Memory B cell (primary cell): ENCODE measurements at places on chromosomes 1 and 21.

DNA sequence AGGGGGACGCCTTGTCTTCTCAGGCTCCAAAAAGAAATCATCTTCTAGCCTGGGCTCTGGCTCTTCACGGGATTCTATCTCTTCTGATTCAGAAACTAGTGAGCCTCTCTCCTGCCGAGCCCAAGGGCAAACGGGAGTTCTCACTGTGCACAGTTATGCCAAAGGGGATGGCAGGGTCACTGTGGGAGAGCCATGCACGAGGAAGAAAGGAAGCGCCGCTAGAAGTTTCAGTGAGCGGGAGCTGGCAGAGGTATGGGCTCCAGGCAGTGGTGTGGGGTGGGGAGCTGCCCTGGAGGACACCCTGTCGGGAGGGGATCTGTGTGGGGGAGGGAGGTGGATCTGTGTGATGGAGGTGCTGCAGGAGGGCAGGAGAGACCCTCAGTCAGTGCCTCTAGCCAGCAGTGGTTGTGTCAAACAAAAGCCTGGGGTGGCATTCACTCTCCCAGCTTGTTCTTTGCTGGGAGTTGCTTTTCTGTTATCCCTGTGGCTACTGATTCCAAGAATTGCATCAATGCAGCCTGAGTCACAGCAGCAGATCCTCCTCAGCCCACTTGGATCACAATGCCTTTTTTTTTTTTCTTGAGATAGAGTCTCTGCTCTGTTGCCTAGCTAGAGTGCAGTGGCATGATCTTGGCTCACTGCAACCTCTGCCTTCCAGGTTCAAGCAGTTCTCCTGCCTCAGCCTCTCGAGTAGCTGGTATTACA is 21.8 kb downstream of the KDM4A start:
- peaks cover 16% of the 10 kb centered on the region for H3K4me1 ChIP-seq
- H3K4me3 ChIP-seq, result no peak overlapping the region
- H3K27me3 ChIP-seq, result no peaks in the 10 kb centered on the region
- H3K36me3 ChIP-seq, result peaks cover 50% of the 10 kb centered on the region
- H3K27ac ChIP-seq, result no peak overlapping the region
- DNase-seq, result no peak

- DNase-seq, result no peak
- no peaks in the 10 kb centered on the region for H3K36me3 ChIP-seq
- H3K27me3 ChIP-seq, result no peaks in the 10 kb centered on the region
- no peak overlapping the region for H3K4me3 ChIP-seq
- H3K27ac ChIP-seq, result no peak overlapping the region
These were observed 102.1 kb downstream of the TYW3 start for GRCh38 chr1:74835051-74835450.

DNA sequence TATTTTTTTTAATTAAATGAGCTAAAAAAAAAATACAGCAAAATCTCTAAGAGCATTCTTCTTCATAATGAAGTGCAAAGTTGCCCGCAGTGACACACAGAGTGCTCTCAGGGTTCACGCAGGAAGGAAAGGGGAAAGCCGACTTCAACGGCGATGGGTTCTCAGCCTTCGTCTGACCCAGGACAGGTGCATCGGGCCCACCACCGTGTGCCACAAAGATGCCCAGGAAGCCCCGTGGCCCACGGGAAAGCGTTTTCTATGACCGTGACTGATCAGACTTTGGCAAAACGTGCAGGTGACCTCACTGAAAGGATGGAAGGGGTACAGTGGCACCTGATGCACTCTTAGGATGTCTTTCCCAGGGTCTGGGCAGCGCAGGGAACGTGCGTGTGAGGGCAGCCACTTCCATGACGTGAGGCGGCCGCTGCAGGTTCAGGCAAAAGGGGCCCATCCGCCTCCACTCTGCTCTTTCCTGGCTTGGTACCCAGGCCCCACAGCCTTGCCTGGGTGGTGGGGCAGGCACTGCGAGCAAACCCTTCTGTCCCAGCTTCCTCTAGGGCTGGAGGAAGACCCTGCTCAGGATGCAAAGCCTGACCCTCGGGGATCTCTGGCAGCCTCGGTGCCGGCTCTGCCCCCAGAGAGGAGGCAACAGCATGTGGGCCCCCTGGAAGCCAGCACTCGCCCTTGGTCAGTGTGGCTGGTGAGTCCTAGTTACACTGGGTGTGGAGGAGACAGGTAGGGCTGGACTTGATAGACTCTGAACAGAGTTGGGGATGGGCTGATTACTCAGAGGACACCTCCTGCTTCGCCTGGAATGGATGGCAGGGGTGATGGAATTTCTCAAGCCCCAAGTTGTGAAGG is 8.3 kb downstream of the LRRC47 start:
- no peak for DNase-seq
- no peaks in the 10 kb centered on the region for H3K27me3 ChIP-seq
- H3K27ac ChIP-seq, result no peak overlapping the region
- H3K4me1 ChIP-seq, result peaks cover 9% of the 10 kb centered on the region

DNA sequence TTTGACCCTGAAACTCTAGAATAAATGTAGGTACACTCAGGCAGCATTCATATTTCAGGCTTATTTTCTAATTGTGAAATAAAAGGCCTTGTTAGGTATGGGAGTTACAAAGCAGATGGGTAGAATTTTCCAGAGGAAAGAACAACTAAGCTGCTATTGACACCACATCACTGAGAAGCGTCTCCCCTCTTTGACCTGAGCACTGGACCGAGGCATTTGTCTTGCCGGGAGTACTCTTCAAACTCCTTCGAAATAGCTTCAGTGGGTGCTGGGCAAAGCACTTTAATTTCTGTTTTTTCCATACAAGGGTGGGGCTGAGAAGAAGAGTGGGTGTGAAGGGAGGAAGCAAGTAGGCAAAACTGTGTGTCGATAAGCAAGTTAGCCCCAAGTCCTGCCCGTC is 36.4 kb downstream of the ABCA4 start:
- no peak for DNase-seq
- H3K27ac ChIP-seq, result no peak overlapping the region
- H3K4me3 ChIP-seq, result no peak overlapping the region
- H3K4me1 ChIP-seq, result no peaks in the 10 kb centered on the region

- peaks cover 6% of the 10 kb centered on the region for H3K4me1 ChIP-seq
- H3K36me3 ChIP-seq, result no peaks in the 10 kb centered on the region
- H3K27ac ChIP-seq, result no peak overlapping the region
- peaks cover 14% of the 10 kb centered on the region for H3K27me3 ChIP-seq
- peak; percentile 18 for DNase-seq
These were observed 104.1 kb downstream of the XCL2 start for GRCh38 chr1:168439456-168440375.

DNA sequence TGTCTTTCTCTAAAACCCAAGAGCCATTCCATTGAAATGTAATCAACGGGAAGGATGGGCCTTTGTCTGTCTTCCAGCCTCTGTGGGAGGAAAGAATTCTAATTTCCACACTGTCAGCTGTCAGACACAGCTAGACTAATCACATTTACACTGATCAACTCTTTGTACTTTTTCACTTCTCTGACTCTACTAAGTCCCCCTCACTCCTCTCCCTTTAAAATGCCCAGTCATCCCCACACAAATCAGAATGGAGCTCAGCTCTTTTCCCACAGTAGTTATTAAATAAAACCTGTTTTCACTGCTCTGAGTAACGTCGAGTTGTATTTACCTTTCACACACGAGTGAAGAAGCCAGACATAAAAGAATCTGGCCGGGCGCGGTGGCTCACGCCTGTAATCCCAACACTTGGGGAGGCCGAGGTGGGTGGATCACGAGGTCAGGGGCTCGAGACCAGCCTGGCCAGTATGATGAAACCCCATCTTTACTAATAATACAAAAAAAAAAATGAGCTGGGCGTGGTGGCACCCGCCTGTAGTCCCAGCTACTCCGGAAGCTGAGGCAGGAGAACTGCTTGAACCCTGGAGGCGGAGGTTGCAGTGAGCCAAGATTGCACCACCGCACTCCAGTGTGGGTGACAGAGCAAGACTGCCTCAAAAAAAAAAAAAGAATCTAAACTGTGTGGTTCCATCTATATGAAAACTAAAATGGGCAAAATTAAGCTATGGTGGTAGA is 13.3 kb downstream of the ZBTB8OS start:
- no peak for DNase-seq
- no peaks in the 10 kb centered on the region for H3K27me3 ChIP-seq
- peaks cover 3% of the 10 kb centered on the region for H3K4me1 ChIP-seq
- H3K36me3 ChIP-seq, result peaks cover 16% of the 10 kb centered on the region

- H3K36me3 ChIP-seq, result peaks cover 25% of the 10 kb centered on the region
- no peak overlapping the region for H3K4me3 ChIP-seq
- peaks cover 8% of the 10 kb centered on the region for H3K4me1 ChIP-seq
- H3K27me3 ChIP-seq, result no peaks in the 10 kb centered on the region
- no peak overlapping the region for H3K27ac ChIP-seq
These were observed 207.1 kb downstream of the AKT3 start for GRCh38 chr1:243642936-243643335.

DNA sequence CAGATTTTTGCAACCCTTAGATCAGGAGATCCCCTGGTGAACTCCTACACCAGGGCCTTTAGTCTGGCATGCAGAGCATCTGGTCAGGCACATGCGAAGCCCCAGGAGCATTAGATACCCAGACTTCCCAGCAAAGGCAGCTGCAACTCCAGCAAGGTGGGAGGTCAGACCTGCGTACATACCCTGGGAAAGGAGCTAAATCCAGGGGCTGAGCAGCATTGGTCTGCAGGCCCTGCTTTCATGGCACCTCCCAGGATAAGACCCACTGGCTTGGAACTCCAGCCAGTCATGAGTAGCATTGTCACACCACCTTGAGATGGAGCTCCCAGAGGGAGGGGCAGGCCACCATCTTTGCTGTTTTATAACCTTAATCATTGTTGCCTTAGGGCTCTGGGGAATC is 92.3 kb downstream of the KCNT2 start:
- no peaks in the 10 kb centered on the region for H3K4me1 ChIP-seq
- no peaks in the 10 kb centered on the region for H3K36me3 ChIP-seq
- no peak overlapping the region for H3K27ac ChIP-seq
- H3K27me3 ChIP-seq, result no peaks in the 10 kb centered on the region

- peaks cover 2% of the 10 kb centered on the region for H3K27me3 ChIP-seq
- H3K36me3 ChIP-seq, result no peaks in the 10 kb centered on the region
- peak overlapping the region; percentile 29 for H3K4me3 ChIP-seq
- peaks cover 12% of the 10 kb centered on the region for H3K4me1 ChIP-seq
These were observed 14.7 kb upstream of the SLC19A1 start for GRCh38 chr21:45556645-45557615.

DNA sequence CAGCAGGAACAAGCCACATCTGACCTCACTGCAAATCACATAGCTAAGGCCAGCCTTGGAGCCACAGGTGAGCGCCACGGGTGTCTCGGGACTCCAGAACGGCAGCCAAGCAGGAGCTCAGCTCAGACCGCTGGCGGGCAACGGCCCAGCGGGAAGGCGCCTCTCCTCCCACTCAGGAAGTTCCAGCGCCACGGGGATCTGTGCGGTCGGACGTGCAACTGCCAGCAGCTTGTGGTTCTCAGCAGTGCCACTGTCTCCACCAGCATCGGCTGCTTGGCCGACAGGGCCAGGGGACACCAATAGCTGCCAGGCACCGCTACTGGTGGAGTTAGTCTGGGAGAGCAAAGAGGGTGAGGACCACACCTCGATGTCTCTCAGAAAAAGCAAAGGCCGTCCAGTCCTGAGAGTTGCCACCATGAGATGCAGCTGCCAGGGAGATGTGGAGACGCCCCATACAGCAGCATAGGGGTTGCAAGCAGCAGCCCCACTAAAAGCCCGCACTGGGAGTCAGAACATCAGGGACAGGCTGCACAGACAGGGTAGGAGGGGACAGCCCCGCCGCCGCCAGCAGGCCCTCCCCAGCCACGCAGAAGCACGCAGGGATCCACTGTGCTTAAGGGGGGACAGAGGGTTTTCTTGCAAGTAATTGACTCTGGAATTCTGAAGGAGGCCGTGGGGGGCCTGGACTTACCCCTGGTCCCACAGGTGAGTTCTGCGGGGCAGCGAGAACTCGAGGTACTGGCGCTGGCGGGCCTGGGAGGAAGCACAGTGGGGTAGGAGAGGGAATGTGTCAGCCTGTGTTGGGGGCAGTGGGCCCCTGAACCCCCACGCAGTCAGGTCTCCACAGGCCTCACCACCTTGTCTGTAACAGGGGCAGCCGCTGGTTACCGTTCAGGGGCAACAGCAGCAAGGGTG is 83.5 kb downstream of the NPHP4 start:
- DNase-seq, result no peak
- H3K4me1 ChIP-seq, result no peaks in the 10 kb centered on the region
- H3K4me3 ChIP-seq, result no peak overlapping the region
- H3K27ac ChIP-seq, result no peak overlapping the region

- H3K36me3 ChIP-seq, result peaks cover 7% of the 10 kb centered on the region
- peaks cover 18% of the 10 kb centered on the region for H3K4me1 ChIP-seq
- H3K4me3 ChIP-seq, result no peak overlapping the region
These were observed 87.6 kb downstream of the BCAR3 start for GRCh38 chr1:93593854-93594602.

DNA sequence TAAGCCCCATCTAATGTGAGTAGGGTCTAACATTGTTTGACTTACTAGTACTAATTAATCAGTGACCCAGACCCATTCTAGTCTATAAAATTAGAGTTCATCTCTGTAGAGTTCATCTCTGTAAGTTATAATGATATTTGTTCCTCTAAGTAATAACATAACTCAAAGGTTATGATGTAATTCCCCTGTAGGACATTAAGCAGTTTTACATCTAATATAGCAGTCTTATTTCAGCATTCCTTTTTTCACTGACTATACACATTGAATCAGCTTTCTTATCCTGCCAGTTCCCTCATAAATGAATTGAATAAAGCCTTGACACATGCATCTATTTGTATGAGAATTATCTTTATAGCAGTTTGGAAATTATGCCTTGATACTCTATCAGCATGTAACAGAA is 90.9 kb downstream of the SH3GLB1 start:
- no peaks in the 10 kb centered on the region for H3K27me3 ChIP-seq
- no peak overlapping the region for H3K4me3 ChIP-seq
- H3K4me1 ChIP-seq, result peaks cover 16% of the 10 kb centered on the region
- no peak overlapping the region for H3K27ac ChIP-seq
- H3K36me3 ChIP-seq, result no peaks in the 10 kb centered on the region

DNA sequence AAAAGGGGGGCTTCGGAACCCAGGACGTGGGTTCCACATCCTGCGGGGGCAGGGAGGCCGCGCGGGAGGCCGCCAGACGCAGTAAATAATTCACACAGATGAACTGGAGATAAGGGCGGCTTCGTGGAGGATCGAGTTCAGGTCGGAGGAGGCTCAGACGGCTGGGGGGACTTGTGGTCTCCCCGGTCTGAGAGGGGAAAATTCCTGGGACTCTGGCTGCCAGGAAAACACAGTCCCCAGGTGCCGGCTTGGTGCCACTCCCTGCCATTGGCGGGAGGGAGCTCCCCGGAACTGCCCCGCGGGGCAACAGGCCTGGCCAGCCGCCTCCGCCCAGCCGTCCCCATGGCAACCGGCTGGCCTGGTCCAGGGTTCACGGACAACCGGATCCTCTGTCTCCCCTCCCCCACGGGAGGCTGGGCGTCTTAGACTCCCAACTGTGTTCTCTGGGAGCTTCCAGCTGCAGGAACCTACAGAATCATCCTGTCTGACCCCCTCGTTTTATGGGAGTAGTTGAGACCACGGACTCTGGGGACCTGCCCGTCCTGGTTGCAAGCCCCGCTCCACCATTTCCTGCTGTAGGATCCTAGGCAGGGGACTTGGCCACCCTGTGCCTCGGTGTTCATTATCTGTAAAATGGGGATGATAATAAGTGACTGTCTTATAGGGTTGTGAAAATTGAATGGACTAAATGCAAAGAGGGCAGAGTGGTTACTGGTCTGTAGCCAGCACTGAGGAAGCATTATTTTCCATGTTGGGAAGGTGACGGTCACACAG is 9.6 kb downstream of the CAMK2N1 start:
- no peaks in the 10 kb centered on the region for H3K36me3 ChIP-seq
- no peak for DNase-seq
- H3K4me1 ChIP-seq, result peaks cover 5% of the 10 kb centered on the region
- H3K4me3 ChIP-seq, result no peak overlapping the region

- H3K4me3 ChIP-seq, result no peak overlapping the region
- no peaks in the 10 kb centered on the region for H3K36me3 ChIP-seq
- H3K4me1 ChIP-seq, result peaks cover 15% of the 10 kb centered on the region
- DNase-seq, result no peak
- no peak overlapping the region for H3K27ac ChIP-seq
These were observed 2.7 kb upstream of the NTNG1 start for GRCh38 chr1:107138166-107138565.
